Activated B cell treated with CpG ODN at 0.5 μM for 24 hours (primary cell): ENCODE measurements at places on chromosomes 13 and 19.

GRCh38 chr13:46382224-46382623 lies 4.8 kb downstream of the RUBCNL start:
- peaks cover 59% of the 10 kb centered on the region for H3K36me3 ChIP-seq
- H3K27me3 ChIP-seq: no peaks in the 10 kb centered on the region
- peaks cover 75% of the 10 kb centered on the region for H3K4me1 ChIP-seq
- H3K4me3 ChIP-seq: peak overlapping the region; percentile 72

GRCh38 chr19:46860846-46861690 lies at the start of gene ARHGAP35:
TSS of gene ARHGAP35 (plus strand) at chr19:46860997. CDS start at chr19:46918676, 57,679 bp downstream.
- H3K4me3 ChIP-seq: peak within 1 kb of the TSS; percentile 92
- peak; percentile 63 for DNase-seq
- peaks cover 3% of the 10 kb centered on the region for H3K36me3 ChIP-seq
- peak within 1 kb of the TSS; percentile 92 for H3K27ac ChIP-seq
- H3K4me1 ChIP-seq: peaks cover 25% of the 10 kb centered on the region
- no peaks in the 10 kb centered on the region for H3K27me3 ChIP-seq

DNA sequence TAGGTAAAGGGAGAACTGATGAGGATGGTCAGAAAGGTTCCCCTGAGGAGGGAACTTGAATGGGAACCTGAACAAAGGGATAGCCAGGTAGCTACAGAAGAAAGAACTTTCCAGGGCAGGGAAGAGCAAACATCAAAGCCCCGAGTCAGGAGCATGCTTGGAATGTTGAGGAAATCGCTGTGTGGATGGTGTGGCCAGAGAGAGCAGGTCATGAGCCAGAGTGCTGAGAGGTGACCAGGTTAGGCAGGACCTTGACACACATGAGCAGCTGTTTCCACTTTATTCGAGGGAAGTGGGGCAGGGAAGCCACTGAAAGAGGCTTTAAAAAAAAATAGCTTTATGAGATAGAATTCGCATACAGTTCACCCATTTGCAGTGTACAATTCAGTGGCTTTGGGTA lies 4.4 kb downstream of the RAB8A start:
- H3K4me1 ChIP-seq: peaks cover 87% of the 10 kb centered on the region
- H3K4me3 ChIP-seq: peak overlapping the region; percentile 20
- H3K36me3 ChIP-seq: peaks cover 66% of the 10 kb centered on the region
- H3K27me3 ChIP-seq: no peaks in the 10 kb centered on the region

GRCh38 chr19:49605605-49606004 lies 14.6 kb downstream of the PRR12 start:
- H3K4me1 ChIP-seq: no peaks in the 10 kb centered on the region
- no peak overlapping the region for H3K4me3 ChIP-seq
- peaks cover 65% of the 10 kb centered on the region for H3K36me3 ChIP-seq

GRCh38 chr19:29098863-29099481 lies 114.0 kb downstream of the UQCRFS1 start:
- no peaks in the 10 kb centered on the region for H3K27me3 ChIP-seq
- no peak overlapping the region for H3K4me3 ChIP-seq
- H3K4me1 ChIP-seq: no peaks in the 10 kb centered on the region
- no peaks in the 10 kb centered on the region for H3K36me3 ChIP-seq
- DNase-seq: no peak

DNA sequence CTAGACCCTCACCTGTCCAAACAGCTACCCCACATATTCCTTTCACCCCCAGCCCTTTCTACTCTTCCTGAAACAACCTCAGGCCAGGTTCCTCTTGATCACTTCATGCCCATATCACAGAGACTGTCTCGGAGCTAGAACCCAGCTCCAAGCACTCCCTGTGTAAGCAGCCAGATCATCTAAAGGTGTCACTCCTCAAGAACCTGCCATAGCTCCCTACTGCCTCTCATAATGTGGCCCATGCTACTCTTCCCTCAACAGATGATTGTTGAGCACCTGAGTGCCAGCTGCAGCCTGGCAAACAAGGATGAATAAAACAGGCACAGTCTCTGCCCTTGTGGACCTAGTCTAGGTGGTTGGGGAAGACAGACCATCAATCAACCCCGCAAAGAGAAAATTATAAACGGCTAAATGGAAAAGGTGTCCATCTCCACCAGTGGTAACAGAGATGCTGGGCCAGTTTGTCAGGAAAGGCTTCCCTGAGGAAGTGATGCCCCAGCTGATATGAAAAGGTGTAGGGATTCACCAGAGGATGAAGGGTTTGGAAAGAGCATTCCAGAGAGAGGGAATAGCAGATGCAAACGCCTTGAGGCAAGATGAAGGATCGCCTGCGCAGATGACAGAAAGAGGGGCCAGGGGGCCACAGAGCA lies 8.3 kb downstream of the EPS15L1 start:
- DNase-seq: no peak
- H3K27me3 ChIP-seq: no peaks in the 10 kb centered on the region
- no peak overlapping the region for H3K4me3 ChIP-seq
- peaks cover 29% of the 10 kb centered on the region for H3K36me3 ChIP-seq
- peaks cover 72% of the 10 kb centered on the region for H3K4me1 ChIP-seq

- H3K4me1 ChIP-seq: peaks cover 14% of the 10 kb centered on the region
- peaks cover 17% of the 10 kb centered on the region for H3K36me3 ChIP-seq
- H3K27ac ChIP-seq: no peak overlapping the region
- DNase-seq: no peak
- H3K27me3 ChIP-seq: no peaks in the 10 kb centered on the region
Observed at GRCh38 chr19:14094854-14095253, 4.3 kb upstream of the SAMD1 start.

DNA sequence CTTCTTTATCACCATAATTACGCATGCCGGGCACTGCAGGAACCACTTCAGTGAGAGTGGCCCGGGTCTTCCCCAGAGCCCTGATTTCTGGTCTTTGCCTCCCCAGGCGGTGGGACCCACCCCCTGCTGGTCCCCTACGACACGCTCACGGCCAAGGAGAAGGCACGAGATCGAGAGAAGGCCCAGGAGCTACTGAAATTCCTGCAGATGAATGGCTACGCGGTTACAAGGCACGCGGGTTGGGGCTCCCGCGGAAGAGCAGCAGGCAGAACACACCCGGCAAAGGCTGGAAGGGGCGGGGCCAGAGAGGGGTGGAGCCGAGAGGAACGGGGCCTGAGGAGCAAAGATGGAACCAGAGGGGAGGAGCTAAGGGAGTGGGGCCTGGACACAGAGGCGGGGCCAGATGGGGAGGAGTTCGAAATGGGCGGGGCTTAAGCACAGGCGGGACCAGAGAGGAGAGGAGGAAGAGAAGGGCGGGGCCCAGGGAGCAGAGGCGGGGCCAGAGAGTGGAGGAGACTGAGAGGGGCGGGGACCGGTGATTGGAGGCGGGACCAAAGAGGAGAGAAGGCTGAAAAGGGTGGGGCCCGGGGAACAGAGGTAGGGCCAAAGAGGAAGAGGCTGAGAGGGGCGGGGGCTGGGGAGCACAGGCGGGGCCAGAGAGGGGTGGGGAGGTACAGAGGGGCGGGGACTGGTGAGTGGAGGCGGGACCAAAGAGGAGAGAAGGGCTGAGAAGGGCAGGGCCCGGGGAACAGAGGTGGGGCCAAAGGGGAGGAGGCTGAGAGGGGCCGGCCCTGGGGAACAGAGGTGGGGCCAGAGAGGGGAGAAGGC lies 73.4 kb downstream of the RYR1 start:
- peak overlapping the region; percentile 28 for H3K4me3 ChIP-seq
- peaks cover 19% of the 10 kb centered on the region for H3K27me3 ChIP-seq
- H3K4me1 ChIP-seq: peaks cover 6% of the 10 kb centered on the region
- no peaks in the 10 kb centered on the region for H3K36me3 ChIP-seq
- peak; percentile 78 for DNase-seq

DNA sequence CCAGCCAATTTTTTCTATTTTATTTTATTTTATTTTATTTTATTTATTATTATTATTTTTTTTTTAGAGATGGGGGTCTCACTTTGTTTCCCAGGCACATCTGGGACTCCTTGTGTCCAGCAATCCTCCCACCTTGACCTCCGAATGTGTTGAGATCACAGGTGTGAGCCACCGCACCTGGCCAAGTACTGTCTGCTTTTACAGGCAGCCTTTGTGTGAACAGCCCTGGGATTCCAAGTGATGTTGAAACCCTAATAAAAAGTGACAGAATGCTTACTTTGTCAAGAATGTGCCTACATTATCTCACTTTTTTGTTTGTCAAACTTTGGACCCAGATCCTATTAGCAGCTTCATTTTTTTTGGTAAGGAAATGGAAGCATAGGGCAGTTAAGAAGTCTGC lies 220.1 kb upstream of the EDNRB start:
- H3K4me3 ChIP-seq: no peak overlapping the region
- peaks cover 5% of the 10 kb centered on the region for H3K4me1 ChIP-seq
- H3K27ac ChIP-seq: no peak overlapping the region

DNA sequence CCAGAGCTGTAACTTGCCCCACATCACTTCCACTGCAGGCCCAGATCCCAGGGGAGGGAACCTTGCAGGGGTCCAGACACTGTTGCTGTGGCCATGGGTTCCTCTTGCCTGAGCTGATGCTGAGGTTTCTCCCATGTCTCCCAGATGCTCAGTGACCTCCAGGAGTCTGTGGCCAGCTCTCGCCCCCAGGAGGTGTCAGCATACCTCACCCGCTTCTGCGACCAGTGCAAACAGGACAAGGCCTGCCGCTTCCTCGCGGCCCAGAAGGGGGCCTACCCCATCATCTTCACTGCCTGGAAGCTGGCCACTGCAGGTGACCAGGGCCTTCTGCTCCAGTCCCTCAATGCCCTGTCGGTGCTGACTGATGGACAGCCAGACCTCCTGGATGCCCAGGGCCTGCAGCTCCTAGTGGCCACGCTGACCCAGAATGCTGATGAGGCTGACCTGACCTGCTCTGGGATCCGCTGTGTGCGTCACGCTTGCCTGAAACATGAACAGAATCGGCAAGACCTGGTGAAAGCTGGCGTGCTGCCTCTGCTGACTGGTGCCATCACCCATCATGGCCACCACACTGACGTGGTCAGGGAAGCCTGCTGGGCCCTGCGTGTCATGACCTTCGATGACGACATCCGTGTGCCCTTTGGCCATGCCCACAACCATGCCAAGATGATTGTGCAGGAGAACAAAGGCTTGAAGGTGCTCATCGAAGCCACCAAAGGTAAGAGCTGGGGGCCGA lies 12.1 kb upstream of the SLC25A42 start:
- H3K4me3 ChIP-seq: no peak overlapping the region
- H3K27ac ChIP-seq: no peak overlapping the region
- no peak for DNase-seq
- H3K27me3 ChIP-seq: no peaks in the 10 kb centered on the region
- H3K4me1 ChIP-seq: no peaks in the 10 kb centered on the region
- peaks cover 68% of the 10 kb centered on the region for H3K36me3 ChIP-seq

DNA sequence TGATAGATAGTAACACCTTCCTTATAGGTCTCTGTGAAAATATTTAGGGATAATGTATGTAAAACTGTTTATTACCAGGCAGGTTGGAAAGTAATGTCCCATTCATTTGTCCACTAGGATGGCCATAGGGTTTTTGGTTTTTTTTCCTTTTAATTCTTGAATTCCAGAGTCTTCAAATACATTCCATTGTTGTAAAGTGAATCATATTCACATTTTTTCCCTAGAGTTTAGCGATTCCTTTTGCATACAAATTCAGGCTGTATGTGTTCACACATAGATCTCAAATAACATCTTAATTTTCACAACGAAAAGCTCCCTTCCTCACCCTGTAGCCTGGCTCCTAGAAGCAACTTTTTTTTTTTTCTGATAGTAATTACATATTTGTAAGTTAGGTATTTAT lies 1.8 kb upstream of the ZNF557 start:
- H3K36me3 ChIP-seq: peaks cover 19% of the 10 kb centered on the region
- H3K4me1 ChIP-seq: peaks cover 17% of the 10 kb centered on the region
- H3K27me3 ChIP-seq: no peaks in the 10 kb centered on the region
- no peak for DNase-seq
- H3K27ac ChIP-seq: no peak overlapping the region
- no peak overlapping the region for H3K4me3 ChIP-seq

DNA sequence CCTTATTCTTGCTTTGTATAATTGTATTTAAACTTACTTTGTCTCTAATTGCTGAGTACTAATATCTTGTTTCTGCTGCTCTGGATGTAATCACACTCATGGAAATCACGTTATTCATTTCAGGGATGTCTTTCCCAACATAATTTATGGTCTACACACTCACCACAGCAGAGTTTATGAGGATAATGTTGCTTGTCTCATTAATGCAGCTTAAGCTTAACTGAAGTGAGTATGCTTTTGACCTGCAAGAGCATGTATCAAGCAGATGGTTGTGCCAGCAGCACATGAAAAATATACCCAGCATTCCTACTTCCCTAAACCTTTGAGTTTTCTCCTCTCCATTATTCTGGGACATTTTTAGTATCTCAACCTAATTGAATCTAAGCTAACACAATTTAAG lies 1080.9 kb downstream of the SLITRK5 start:
- H3K4me3 ChIP-seq: no peak overlapping the region
- H3K27ac ChIP-seq: no peak overlapping the region
- DNase-seq: no peak
- no peaks in the 10 kb centered on the region for H3K36me3 ChIP-seq
- no peaks in the 10 kb centered on the region for H3K27me3 ChIP-seq

DNA sequence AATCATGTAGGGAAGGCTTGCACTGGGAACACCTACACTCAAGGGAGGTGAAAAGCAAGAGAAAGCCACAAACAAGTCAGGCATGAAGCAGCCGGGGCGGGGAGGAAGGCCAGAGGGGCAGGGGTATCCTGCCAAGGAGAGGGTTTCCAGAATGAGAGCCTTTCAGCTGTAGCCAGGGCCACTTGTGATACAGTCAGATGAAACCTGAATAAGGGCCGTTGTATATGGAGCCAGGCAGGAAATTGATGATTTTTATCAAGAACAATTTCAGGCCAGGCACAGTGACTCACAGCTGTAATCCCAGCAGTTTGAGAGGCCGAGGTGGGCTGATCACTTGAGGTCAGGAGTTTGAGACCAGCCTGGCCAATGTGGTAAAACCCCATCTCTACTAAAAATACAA lies 4.4 kb downstream of the TRPM4 start:
- peaks cover 3% of the 10 kb centered on the region for H3K4me1 ChIP-seq
- no peak overlapping the region for H3K27ac ChIP-seq
- peaks cover 33% of the 10 kb centered on the region for H3K27me3 ChIP-seq

DNA sequence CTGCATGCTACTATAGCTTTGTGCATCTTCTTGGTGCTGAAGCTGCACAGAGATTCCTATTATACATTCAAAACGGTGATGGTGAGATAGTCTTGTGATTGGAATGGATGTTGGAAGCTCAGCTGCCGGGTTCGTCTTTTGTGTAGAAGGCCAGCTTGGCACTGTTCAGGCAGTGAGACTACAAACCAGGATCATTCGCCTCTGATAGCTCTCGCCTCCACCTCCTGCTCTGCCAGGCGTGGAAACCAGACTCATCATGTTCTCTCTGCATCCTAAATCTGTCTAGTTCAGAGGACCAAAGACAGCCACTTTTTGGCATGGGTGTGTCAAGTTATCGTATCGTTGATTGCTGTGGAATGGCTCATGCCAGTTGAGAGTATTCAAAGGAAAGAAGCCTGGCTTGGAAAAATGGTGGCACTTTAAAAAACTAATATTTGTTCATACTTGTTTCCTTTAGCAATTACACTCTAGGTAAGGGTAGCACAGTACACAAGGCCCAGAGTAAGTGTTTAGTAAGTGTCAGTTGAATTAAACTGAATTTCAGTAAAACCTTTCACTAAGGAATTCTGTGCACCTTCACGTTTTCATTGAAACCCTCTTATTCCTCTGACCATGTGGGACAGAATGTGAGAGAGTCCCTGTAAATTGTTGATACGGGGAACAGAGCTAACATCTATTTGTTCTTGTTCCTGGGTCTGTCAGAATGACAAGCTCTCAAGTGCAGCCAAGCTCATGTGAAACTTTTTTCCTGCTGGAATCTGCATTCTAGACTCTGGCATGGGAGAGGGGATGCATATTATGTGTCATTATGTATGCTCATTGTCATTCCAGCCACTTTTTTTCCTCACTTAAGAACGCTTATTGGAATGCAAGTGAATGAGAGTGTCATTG lies 69.8 kb downstream of the DPY19L3 start:
- H3K36me3 ChIP-seq: peaks cover 29% of the 10 kb centered on the region
- DNase-seq: no peak
- no peak overlapping the region for H3K4me3 ChIP-seq
- no peak overlapping the region for H3K27ac ChIP-seq
